Left cardiac atrium (tissue), 4 donors: ENCODE measurements at places on chromosomes 6 and 20. TPM values are rescaled to one million over a fixed set of nuclear protein-coding genes. Genes with fewer than 3 reads are reported as not detected.

GRCh38 chr6:15586503-15586902 lies 76.3 kb downstream of the DTNBP1 start:
- no peak for DNase-seq

DNA sequence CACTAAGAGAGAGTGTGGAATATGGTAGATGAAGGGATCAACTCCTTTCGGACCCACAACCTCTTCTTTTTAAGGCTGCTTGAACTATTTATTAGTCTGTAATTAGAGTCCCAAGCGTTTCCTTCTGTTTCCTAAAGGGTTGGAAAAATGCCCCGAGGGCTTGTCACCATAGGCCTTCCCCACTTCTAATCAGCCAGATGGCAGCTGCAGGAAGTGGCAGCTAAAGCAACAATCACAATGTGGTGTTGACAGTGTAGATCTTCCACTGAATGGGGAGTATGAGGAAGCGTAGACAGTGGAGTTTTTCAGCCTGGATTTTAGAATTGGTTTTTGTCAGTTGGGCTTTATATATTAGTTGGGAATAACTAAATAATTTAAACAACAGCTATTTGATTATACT lies 40.6 kb downstream of the SLC35D3 start:
- DNase-seq: peak; percentile 32

DNA sequence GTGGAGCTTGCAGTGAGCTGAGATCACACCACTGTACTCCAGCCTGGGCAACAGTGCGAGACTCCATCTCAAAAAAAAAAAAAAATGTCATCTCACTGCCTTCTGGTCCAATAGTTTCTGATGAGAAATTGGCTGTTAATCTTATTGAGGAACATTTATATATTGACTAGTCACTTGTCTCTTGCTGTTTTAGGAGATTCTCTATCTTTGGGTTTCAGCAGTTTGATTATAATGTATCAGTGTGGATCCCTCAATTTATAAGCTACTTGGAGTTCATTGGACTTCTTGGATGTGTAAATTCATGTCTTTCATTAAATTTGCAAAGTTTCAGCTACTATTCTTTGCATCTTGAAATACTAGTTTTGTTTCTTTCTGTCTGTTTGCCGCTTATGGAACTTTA lies 11.2 kb downstream of the ZGPAT start:
- no peak for DNase-seq

DNA sequence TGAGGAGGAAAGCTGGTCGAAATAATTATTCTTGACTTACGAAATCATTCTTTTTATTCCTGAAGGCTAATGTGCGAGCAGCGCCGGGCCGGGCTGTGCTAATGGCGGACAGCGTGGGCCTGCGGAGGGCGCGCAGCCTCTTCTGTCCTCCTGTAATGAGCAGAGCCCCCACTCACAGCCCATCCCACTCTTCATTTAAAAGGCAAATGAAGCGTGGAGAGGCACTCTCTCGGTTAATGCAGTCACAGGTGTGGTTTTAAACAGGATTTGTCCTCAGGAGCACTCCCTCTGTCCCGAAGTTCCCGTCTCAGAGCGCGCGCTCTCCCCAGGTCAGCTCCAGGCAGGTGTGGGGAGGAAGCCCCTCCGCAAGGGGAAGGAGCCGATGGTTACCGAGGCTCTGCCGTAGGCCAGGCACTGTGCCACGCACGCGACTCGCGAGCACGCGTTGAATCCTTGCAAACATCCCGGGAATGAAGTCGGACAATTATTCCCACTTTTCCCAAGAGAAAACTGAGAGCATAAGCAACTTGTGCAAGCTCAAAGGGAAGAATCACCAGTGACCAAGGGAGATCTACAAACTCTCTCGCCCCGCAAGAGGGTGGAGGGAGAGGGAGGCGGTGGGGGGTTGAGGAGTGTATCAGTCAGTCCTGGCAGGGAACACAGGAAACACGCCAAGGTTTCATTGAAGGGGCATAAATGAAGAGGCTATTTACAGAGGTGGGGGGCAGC lies 35.5 kb upstream of the ZFAND3 start:
- DNase-seq: peak; percentile 44

DNA sequence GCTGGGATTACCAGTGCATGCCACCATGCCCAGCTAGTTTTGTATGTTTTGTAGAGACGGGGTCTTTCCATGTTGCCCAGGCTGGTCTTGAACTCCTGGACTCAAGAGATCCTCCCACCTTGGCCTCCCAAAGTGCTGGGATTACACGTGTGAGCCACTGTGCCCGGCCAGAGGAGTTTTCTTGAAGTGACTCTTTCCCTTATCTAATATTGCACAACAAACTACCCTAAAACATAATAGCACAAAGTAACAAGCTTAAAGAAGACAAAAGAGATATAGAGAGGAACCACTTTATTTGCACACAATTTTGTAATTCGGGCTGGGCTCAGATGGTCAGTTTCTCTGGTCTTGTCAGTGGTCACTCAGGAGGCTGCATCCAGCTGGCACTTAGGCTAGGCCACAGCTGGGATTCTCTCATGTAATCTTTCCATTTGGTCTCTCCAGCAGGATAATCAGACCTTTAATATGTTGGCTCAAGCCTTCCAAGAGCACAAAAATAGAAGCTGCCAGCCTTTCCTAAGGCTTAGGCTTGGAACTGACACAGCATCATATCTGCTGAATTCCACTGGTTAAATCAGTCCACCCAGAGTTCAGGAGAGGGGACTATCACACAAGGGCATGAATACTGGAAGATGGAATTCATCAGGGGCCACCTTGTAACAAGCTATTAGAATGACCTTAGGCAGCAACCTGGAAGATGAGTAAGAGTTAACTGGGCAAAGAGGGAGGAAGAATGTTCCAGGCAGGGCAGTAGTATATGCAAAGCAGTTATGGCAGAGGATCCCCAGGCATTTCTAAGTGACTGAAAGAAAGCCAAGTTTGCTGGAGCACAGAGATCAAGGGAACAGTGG lies 56.7 kb upstream of the PNRC1 start:
- peak; percentile 69 for DNase-seq

DNA sequence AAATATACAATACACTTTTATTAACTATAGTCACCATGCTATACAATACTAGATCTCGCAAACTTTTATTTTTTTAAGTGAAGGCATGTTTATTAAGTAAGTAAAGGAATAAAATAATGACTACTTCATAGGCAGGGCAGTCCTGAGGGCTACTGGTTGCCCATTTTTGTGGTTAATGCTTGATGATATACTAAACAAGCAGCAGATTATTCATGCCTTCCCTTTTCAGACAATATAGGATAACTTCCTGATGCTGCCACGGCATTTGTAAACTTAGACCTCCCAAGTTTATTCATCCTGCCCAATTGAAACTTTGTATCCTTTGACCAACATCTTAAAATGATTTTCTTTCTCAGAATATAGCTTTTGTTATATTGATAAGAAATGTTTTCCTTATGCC lies 24.7 kb upstream of the HIVEP1 start:
- DNase-seq: no peak

DNA sequence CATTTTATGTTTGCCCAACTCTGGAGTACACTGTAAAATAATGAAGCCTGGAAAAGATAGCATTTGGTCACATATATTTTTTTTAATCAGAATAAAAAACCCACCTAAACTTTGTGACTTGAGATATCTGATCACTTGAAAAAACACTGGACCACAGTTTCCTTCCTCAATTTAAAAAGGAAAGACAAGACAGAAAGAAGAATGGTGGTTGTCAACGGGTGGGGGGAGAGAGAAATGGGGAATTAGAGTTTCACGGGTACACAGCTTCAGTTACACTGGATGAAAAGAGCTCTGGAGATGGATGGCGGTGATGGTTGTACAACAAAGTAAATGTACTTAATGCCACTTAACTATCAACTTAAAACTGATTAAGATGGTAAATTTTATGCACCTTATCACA lies 14.7 kb upstream of the DST start:
- no peak for DNase-seq

- DNase-seq: no peak
Measured at GRCh38 chr6:16647422-16647821, 113.8 kb downstream of the ATXN1 start.

DNA sequence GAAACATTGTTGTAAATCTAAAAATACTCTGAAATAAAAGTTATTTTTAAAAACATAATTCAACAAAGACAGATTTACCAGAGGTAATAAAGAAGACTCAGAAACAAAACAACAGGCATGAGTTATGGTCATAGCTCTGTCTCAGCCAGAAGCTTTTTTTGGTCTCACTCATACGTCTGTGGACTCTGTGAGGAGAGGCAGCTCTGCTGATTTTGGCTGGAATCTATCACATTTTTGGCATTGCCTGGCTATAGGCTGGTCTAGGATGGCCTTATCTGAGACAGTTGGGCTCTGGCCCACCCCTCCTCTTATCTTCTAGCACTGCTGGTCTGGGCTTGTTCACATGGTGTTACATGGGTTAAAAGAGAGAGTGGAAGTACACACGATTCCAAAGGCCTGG lies 514.0 kb upstream of the BTBD3 start:
- DNase-seq: peak; percentile 44

GRCh38 chr6:105985098-105985815 lies 100.9 kb upstream of the PRDM1 start:
- no peak for DNase-seq

DNA sequence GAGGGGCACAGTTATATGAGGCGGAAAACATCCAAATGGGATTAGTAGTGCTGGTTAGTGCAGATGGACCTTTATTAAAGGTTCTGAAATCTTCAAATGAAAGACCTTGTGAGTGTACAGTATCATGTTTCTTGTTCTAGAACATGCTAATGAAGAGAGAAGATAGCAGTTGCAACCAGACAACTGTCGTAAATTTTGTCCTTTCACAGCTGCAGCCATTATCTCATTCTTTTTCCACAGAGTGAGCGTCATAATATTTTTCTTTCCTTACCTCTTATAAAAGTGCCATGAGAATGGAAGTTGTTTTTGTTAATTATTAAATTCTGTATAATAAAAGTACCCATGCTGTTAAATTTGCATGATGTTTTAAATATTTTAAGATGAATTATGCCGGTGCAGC lies 4.4 kb upstream of the C6orf163 start:
- no peak for DNase-seq

HLA-DPB1 gene
- 47.8 TPM for total RNA-seq

GGT7 gene
- total RNA-seq: 14.3 TPM

PKHD1 gene
- total RNA-seq: not detected
